ENCODE measurements at places on chromosomes 5 and 9. TPM values are rescaled to one million over a fixed set of nuclear protein-coding genes. Genes with fewer than 3 reads are reported as not detected.

The SELENOP gene
- 2.0 TPM for total RNA-seq

The SERF1A gene
- 27.8 TPM for total RNA-seq

The CERT1 gene
- total RNA-seq: 50.4 TPM

The ZFP37 gene
- total RNA-seq: 14.1 TPM

The CDC25C gene
- 45.8 TPM for total RNA-seq

The SVEP1 gene
- total RNA-seq: 0.56 TPM

DNA sequence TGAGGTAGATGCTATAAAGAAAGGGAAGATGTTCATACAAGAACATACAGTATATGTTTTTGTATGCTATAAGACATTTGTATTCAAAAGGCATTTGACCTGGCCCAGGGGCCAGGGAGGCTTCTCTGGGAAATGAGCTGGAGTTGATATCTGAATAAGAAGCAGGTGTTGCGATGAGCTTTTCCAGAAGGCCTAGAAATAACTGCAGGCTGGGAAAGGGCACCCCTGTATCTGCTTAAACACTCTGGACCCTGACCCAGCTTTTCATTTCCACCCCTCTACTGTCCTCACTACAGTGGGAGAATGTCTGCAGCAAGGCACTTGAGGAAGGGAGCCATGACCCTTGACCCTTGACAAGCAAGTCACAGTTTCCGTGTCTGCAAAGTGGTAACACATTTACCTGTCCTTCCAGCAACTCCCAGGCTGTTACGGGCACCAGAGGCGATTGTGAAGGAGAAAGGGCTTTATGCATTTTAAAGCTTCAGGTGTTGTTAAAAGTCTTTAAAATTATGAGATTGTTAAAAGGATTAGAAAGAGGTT, 88.2 kb upstream of the PANK3 start:
- no peaks in the 10 kb centered on the region for H3K4me1 ChIP-seq
- no peaks in the 10 kb centered on the region for H3K27me3 ChIP-seq
- no peak for DNase-seq
- H3K36me3 ChIP-seq: no peaks in the 10 kb centered on the region

- H3K27me3 ChIP-seq: no peaks in the 10 kb centered on the region
- no peaks in the 10 kb centered on the region for H3K4me1 ChIP-seq
- H3K4me3 ChIP-seq: no peak overlapping the region
- H3K27ac ChIP-seq: no peak overlapping the region
- H3K36me3 ChIP-seq: no peaks in the 10 kb centered on the region
These were observed 105.7 kb upstream of the NUDT12 start for GRCh38 chr5:103668281-103668680.

GRCh38 chr5:75678155-75678554, 39.1 kb downstream of the POC5 start:
- H3K4me1 ChIP-seq: no peaks in the 10 kb centered on the region
- no peaks in the 10 kb centered on the region for H3K27me3 ChIP-seq
- H3K27ac ChIP-seq: no peak overlapping the region
- no peak overlapping the region for H3K4me3 ChIP-seq

GRCh38 chr5:67267512-67268216, 71.1 kb upstream of the CD180 start:
- H3K4me3 ChIP-seq: no peak overlapping the region
- DNase-seq: peak; percentile 24
- peak overlapping the region; percentile 58 for H3K27ac ChIP-seq
- peaks cover 14% of the 10 kb centered on the region for H3K4me1 ChIP-seq
- no peaks in the 10 kb centered on the region for H3K36me3 ChIP-seq

DNA sequence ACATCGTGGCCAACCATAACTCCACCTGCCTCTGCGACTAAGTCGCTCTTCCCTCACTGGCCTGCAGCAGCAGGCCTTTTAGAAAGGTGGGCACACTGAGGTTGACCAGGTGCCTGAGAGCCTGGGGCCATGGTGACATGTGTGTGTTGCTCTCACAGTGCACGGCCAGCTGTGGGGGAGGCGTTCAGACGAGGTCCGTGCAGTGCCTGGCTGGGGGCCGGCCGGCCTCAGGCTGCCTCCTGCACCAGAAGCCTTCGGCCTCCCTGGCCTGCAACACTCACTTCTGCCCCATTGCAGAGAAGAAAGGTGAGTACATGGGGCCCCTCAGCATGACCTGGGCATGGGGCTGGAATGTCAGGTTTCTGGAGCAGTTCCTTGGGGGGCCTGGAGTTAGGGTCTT, 104.5 kb upstream of the ICE1 start:
- H3K4me1 ChIP-seq: peaks cover 14% of the 10 kb centered on the region
- no peaks in the 10 kb centered on the region for H3K27me3 ChIP-seq
- no peak overlapping the region for H3K4me3 ChIP-seq
- H3K27ac ChIP-seq: no peak overlapping the region
- DNase-seq: no peak

DNA sequence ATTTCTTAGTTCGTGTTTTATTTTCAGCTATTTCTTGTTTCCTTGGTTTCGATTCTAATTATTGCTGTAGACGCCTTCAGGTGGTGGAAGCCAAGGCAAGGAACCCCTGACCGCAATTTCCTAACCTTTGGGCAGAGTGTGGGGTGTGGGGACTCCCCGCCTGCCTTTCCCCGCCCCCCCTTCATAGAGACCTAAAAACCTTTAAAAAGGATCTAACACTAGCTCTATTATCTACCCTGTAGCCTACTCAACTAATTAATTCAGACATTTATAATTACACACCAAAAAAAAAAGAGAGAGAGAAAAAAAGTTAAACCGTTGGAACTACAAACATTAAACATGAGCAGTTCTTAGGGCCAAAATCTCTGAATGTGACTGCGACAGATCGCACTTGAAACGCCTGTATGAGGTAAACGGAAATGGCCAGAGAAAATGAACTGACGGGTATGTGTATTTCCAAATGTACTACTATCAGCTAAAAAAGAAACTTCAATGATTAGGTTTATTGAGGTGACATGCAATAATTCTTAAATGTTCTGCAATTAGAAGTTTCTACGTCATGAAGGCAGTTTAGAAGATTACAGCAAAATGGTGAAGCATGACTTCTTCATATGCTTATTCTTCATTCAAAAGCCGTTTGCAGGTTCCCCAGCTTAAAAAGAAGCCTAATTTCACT, 19.0 kb upstream of the FER start:
- H3K4me1 ChIP-seq: peaks cover 11% of the 10 kb centered on the region
- no peaks in the 10 kb centered on the region for H3K27me3 ChIP-seq
- peak overlapping the region; percentile 66 for H3K4me3 ChIP-seq
- no peaks in the 10 kb centered on the region for H3K36me3 ChIP-seq
- no peak for DNase-seq

GRCh38 chr5:124373883-124374282, 372.6 kb downstream of the ZNF608 start:
- no peak overlapping the region for H3K4me3 ChIP-seq
- peaks cover 14% of the 10 kb centered on the region for H3K4me1 ChIP-seq
- H3K36me3 ChIP-seq: no peaks in the 10 kb centered on the region
- H3K27ac ChIP-seq: no peak overlapping the region

GRCh38 chr9:93826209-93826608, 128.9 kb downstream of the BARX1 start:
- DNase-seq: no peak
- H3K4me3 ChIP-seq: no peak overlapping the region
- H3K36me3 ChIP-seq: no peaks in the 10 kb centered on the region
- H3K4me1 ChIP-seq: peaks cover 13% of the 10 kb centered on the region

GRCh38 chr5:128021411-128021810, 62.2 kb upstream of the SLC12A2 start:
- no peaks in the 10 kb centered on the region for H3K36me3 ChIP-seq
- no peak overlapping the region for H3K27ac ChIP-seq
- H3K4me1 ChIP-seq: no peaks in the 10 kb centered on the region
- H3K4me3 ChIP-seq: no peak overlapping the region
- DNase-seq: no peak
- H3K27me3 ChIP-seq: no peaks in the 10 kb centered on the region

DNA sequence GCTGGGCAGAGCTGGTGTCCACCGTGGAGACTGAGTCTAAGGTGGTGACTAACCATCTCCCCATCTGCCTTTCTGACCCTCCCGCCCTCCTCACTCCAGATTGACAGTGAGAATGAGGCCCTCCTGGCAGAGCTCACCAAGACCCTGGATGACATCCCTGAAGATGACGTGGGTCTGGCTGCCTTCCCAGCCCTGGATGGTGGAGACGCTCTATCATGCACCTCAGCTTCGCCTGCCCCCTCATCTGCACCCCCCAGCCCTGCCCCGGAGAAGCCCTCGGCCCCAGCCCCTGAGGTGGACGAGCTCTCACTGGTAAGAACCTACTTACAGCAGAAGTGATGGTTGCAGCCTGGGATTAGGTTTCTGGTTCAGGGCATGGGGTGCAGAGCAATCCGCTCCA, 96.5 kb downstream of the PPARGC1B start:
- no peak overlapping the region for H3K27ac ChIP-seq
- no peaks in the 10 kb centered on the region for H3K4me1 ChIP-seq
- no peaks in the 10 kb centered on the region for H3K27me3 ChIP-seq
- H3K4me3 ChIP-seq: no peak overlapping the region

- no peak for DNase-seq
- H3K4me1 ChIP-seq: peaks cover 29% of the 10 kb centered on the region
- no peak overlapping the region for H3K4me3 ChIP-seq
- no peaks in the 10 kb centered on the region for H3K36me3 ChIP-seq
- no peak overlapping the region for H3K27ac ChIP-seq
These were observed 14.0 kb downstream of the TENT4A start for GRCh38 chr5:6727231-6727630.

DNA sequence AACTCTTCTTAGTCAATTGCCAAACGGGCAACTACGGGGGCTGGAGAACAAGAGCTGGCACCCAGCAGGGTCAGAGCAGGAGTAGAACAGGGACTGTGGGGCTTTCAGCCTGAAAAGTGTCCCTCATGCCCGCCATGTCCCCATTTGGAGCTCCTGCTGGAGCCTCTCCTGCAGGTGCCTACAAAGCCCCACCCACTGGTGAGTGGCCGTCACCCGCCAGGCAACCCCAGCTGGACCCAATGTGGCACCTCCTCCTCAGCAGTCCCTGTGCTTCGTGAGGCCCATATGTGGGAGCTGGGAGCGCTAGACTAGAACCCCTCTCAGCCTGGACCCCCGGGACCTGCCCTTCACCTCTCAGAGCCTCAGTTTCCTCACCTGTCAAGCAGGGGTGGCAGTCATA, 40.9 kb downstream of the VAV2 start:
- peaks cover 6% of the 10 kb centered on the region for H3K4me1 ChIP-seq
- DNase-seq: no peak
- H3K27me3 ChIP-seq: no peaks in the 10 kb centered on the region
- H3K36me3 ChIP-seq: no peaks in the 10 kb centered on the region

DNA sequence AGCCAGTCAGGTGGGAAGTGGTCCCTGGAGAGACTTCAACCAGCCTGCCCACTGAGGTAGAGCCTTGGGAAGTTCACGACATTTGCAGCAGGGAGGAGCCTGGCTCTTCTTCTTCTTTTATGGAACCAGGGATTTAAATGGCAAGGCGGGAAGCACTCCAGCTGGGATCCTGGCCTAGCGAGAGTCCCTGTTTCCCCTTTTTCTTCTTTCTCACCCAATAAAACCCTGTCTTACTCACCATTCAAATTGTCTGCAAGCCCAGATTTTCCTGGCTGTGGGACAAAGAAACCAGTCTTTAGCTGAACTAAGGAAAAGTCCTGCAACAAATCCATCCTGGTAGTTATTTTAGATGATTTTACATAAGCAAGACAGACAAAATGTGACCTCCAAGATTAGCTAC, 503.7 kb downstream of the CDH10 start:
- peak; percentile 6 for DNase-seq
- no peak overlapping the region for H3K4me3 ChIP-seq
- no peaks in the 10 kb centered on the region for H3K27me3 ChIP-seq
- no peaks in the 10 kb centered on the region for H3K36me3 ChIP-seq
- H3K27ac ChIP-seq: no peak overlapping the region

- H3K4me1 ChIP-seq: no peaks in the 10 kb centered on the region
- no peak overlapping the region for H3K27ac ChIP-seq
- H3K27me3 ChIP-seq: no peaks in the 10 kb centered on the region
- no peak overlapping the region for H3K4me3 ChIP-seq
These were observed 4.8 kb upstream of the SEC16A start for GRCh38 chr9:136487672-136488071.

- H3K36me3 ChIP-seq: no peaks in the 10 kb centered on the region
- H3K4me3 ChIP-seq: no peak overlapping the region
- peaks cover 42% of the 10 kb centered on the region for H3K4me1 ChIP-seq
- H3K27ac ChIP-seq: no peak overlapping the region
These were observed 42.5 kb upstream of the PIK3R1 start for GRCh38 chr5:68173007-68173406.

DNA sequence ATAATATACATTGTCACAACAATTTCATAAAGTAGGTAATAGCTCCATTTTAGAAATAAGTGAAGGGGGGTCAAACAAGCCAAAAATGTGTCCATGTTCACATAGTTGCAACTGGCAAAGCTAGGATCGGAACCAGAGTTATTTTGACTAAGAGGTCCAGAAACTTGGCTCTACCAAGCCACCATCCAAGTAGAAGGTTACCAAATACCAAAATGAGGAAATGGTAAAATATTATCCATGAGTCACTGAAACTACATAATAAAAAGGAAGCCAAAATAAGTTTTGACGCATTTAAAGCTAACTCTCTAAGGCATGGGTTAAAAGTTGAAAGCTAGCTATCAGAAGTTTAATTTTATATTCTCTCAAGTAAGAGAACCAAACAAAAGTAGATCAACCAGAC, 886.9 kb upstream of the DMAC1 start:
- no peaks in the 10 kb centered on the region for H3K36me3 ChIP-seq
- H3K27me3 ChIP-seq: no peaks in the 10 kb centered on the region
- no peak for DNase-seq
- H3K4me1 ChIP-seq: peaks cover 19% of the 10 kb centered on the region
- no peak overlapping the region for H3K27ac ChIP-seq
- H3K4me3 ChIP-seq: no peak overlapping the region

DNA sequence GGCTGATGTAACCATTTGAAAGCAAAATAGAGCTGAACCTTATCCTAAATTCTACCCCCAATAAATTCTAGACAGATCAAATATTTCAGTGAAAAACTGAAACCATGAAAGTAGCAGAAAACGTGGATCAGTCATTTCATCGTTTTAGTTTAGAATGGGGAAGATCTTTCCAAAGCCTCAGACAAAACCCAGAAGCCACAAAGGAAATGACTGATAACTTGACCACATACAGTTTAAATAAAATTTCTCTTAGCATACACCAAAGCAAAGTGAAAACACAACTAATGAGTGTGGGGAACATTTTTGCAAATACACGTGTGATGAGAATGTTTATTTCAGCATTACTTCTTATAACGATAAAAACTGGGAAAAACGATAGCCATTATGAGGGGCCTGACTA, 284.8 kb downstream of the ADGRV1 start:
- no peaks in the 10 kb centered on the region for H3K36me3 ChIP-seq
- no peaks in the 10 kb centered on the region for H3K27me3 ChIP-seq
- DNase-seq: no peak

Data from neural progenitor cell (in vitro differentiated cells).